ENCODE measurements at places on chromosomes 1 and 21. TPM values are rescaled to one million over a fixed set of nuclear protein-coding genes. Genes with fewer than 3 reads are reported as not detected.

The MAP3K21 gene
- total RNA-seq = 0.13 TPM

- no peak for DNase-seq
- H3K4me3 ChIP-seq = no peak overlapping the region
- no peak overlapping the region for H3K27ac ChIP-seq
- no peaks in the 10 kb centered on the region for H3K27me3 ChIP-seq
- no peaks in the 10 kb centered on the region for H3K4me1 ChIP-seq
Observed at GRCh38 chr1:111227851-111228747, 586 bp downstream of the CHI3L2 start.

- H3K4me1 ChIP-seq = no peaks in the 10 kb centered on the region
- DNase-seq = no peak
- no peaks in the 10 kb centered on the region for H3K36me3 ChIP-seq
- no peak overlapping the region for H3K4me3 ChIP-seq
Observed at GRCh38 chr1:222187566-222188332, 360.2 kb downstream of the HHIPL2 start.

DNA sequence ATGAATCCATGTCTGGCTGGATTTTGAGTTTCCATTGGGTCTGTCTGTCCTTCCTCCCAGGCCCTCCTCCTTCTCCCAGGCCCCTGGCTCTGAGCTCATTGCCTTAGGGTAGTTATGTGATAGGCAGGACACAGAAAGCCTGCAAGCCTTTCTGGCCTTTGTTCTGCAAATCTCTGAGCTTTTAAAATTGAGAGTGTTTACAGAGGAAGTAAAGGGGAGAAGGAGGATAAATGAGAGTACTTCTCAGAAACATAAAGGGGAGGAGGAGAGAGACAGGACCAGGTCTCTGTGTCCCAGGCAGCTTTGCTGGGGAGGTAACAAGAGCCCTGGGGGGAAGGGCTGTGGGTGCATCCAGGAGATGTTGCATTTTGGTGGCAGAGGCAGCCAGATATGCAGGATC, 126.7 kb downstream of the FOXD2 start:
- peaks cover 41% of the 10 kb centered on the region for H3K4me1 ChIP-seq
- H3K27me3 ChIP-seq = no peaks in the 10 kb centered on the region
- no peaks in the 10 kb centered on the region for H3K36me3 ChIP-seq
- H3K4me3 ChIP-seq = no peak overlapping the region
- H3K27ac ChIP-seq = no peak overlapping the region
- no peak for DNase-seq

- H3K27me3 ChIP-seq = peaks cover 2% of the 10 kb centered on the region
- H3K4me1 ChIP-seq = no peaks in the 10 kb centered on the region
- H3K36me3 ChIP-seq = no peaks in the 10 kb centered on the region
- H3K27ac ChIP-seq = no peak overlapping the region
- no peak overlapping the region for H3K4me3 ChIP-seq
Observed at GRCh38 chr1:30418061-30418938, 305.1 kb downstream of the MATN1 start.

DNA sequence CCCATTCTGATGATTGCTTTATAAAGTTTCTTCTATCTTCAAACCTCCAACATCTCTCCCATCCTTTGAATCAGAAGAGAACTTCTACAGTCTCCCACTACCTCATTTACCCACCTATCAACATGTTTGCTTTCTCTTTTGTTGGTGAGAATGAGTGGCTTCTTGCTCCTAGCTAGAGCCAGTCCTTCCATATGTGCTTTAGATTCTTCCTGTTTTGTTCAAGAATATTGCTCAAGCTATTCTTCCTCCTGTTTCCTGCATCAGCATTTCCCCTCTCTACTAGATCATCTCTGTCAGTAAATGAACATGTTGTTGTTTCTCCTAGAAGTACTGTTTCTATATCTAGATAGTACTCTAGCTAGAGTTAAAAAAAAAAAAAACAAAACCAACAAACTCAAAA, 6.3 kb downstream of the ATF6 start:
- H3K36me3 ChIP-seq = no peaks in the 10 kb centered on the region
- H3K27ac ChIP-seq = no peak overlapping the region
- no peak for DNase-seq
- H3K4me1 ChIP-seq = peaks cover 1% of the 10 kb centered on the region

GRCh38 chr1:182331387-182331786, 60.2 kb downstream of the GLUL start:
- no peak overlapping the region for H3K27ac ChIP-seq
- no peaks in the 10 kb centered on the region for H3K27me3 ChIP-seq
- no peak overlapping the region for H3K4me3 ChIP-seq
- no peaks in the 10 kb centered on the region for H3K4me1 ChIP-seq
- no peaks in the 10 kb centered on the region for H3K36me3 ChIP-seq

- no peak overlapping the region for H3K27ac ChIP-seq
- H3K27me3 ChIP-seq = no peaks in the 10 kb centered on the region
Observed at GRCh38 chr1:67710417-67710816, 25.4 kb downstream of the GADD45A start.

DNA sequence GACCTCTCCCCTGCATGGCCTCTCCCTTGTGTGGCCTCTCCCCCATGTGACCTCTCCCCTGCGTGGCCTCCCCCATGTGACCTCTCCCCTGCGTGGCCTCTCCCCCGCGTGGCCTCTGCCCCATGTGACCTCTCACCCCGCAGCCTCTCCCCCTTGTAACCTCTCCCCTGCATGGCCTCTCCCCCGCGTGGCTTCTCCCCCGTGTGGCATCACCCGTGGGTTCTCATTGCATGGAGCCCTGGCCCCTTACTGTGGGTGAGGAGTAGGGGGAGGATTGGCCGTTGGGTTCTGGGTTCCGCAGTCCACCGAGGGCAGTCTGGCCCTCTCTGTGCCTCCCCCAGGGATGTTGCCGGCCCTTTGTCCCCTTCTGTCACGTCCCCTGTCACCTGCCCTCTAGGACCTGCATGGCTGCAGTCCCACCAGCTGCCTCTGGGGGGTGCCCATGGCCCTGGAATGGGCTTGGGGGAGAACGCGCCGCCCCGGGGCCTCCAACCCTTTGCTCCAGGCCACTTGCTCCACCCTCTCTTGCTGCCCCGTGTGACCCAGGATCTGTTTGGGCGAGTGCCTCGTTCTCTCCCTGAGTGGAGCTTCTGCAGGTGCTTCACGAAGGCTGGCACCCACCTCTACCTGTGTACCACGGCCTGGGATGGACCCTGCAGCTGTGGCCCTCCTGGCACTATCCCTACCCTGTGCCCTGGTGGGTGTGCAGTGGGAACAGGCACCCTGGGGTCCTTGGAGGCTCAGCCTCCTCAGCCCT, 21.3 kb downstream of the RRP1 start:
- no peak overlapping the region for H3K27ac ChIP-seq
- peaks cover 13% of the 10 kb centered on the region for H3K36me3 ChIP-seq
- peak; percentile 77 for DNase-seq
- H3K4me3 ChIP-seq = no peak overlapping the region

The SPRR1B gene
- not detected for total RNA-seq

- DNase-seq = no peak
- H3K27ac ChIP-seq = peak overlapping the region; percentile 58
- H3K36me3 ChIP-seq = no peaks in the 10 kb centered on the region
Observed at GRCh38 chr1:209072481-209072880, 511.0 kb upstream of the CAMK1G start.

The EDN2 gene
- total RNA-seq = 3.0 TPM

- H3K36me3 ChIP-seq = no peaks in the 10 kb centered on the region
- H3K27ac ChIP-seq = no peak overlapping the region
- no peaks in the 10 kb centered on the region for H3K4me1 ChIP-seq
Observed at GRCh38 chr1:225319871-225320270, 108.0 kb downstream of the LBR start.

GRCh38 chr1:50060279-50060678, 36.5 kb upstream of the AGBL4 start:
- no peak overlapping the region for H3K4me3 ChIP-seq
- H3K27me3 ChIP-seq = no peaks in the 10 kb centered on the region
- no peaks in the 10 kb centered on the region for H3K4me1 ChIP-seq
- DNase-seq = no peak

The LCE3E gene
- total RNA-seq = not detected

DNA sequence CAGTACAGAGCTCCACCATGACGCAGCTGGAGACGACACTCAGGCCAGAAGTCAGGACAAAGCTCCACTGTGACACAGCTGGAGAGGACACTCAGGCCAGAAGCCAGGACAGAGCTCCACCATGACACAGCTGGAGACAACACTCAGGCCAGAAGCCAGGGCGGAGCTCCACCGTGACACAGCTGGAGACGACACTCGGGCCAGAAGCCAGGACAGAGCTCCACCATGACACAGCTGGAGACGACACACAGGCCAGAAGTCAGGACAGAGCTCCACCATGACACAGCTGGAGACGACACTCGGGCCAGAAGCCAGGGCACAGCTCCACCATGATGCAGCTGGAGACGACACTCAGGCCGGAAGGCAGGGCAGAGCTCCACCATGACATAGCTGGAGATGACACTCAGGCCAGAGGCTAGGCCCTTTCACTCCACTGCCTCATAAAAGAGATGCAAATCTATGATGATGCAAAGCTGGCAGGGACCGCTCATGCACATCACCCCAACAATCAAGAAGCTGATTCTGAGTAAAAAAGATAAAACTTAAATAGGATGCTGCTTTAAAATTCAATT, 13.6 kb upstream of the OR2B11 start:
- H3K27ac ChIP-seq = no peak overlapping the region
- DNase-seq = no peak
- H3K4me3 ChIP-seq = no peak overlapping the region
- no peaks in the 10 kb centered on the region for H3K27me3 ChIP-seq

- no peaks in the 10 kb centered on the region for H3K4me1 ChIP-seq
- peaks cover 2% of the 10 kb centered on the region for H3K27me3 ChIP-seq
- no peak overlapping the region for H3K4me3 ChIP-seq
Observed at GRCh38 chr1:205382561-205382960, 25.8 kb upstream of the KLHDC8A start.

- H3K36me3 ChIP-seq = peaks cover 21% of the 10 kb centered on the region
- H3K4me3 ChIP-seq = no peak overlapping the region
- DNase-seq = no peak
- H3K27me3 ChIP-seq = peaks cover 33% of the 10 kb centered on the region
Observed at GRCh38 chr1:6180707-6181311, 688 bp upstream of the CHD5 start.

The CHI3L1 gene
- not detected for total RNA-seq

- H3K36me3 ChIP-seq = peaks cover 93% of the 10 kb centered on the region
- no peak overlapping the region for H3K4me3 ChIP-seq
- H3K27me3 ChIP-seq = no peaks in the 10 kb centered on the region
- peak overlapping the region; percentile 95 for H3K27ac ChIP-seq
Observed at GRCh38 chr1:151311589-151312331, 15.5 kb downstream of the PI4KB start.

The DCST1 gene
- not detected for total RNA-seq

DNA sequence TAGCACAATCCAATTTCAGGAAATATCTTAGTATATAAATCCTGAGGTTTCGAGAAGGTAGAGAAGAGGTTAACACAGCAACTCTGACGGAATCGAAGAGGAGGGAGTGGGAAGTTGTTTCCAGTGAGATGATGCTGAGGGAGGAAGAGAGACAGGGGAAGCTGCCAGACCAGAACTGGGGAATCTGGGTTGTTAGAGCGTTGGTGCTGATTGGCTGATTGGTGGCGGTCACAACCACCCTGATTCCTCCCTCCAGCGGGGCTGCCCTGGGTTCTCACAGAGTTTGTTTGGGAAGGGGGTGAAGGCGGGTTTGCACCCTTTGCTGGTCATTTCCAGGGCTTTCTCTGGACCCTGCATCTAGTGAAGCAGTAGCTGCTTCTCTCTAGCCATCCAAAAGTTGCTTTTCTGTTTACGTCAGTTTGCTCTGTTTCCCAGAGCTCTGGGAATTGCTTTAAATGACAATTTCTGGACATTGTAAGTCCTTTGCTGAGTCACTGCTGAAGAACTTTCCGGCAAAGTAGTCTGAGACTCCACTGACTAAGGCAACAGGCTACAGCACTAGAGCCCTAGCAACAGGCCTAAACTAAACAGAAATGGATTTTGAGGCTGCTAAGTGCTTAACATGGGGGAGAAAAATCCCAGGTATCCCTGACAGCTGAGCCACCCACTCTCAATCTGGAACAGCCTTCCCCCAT, 90.1 kb downstream of the TENT5C start:
- H3K4me3 ChIP-seq = no peak overlapping the region
- H3K27ac ChIP-seq = peak overlapping the region; percentile 90
- H3K27me3 ChIP-seq = no peaks in the 10 kb centered on the region
- peaks cover 19% of the 10 kb centered on the region for H3K4me1 ChIP-seq
- peak; percentile 78 for DNase-seq

The SYT14 gene
- total RNA-seq = 1.00 TPM

DNA sequence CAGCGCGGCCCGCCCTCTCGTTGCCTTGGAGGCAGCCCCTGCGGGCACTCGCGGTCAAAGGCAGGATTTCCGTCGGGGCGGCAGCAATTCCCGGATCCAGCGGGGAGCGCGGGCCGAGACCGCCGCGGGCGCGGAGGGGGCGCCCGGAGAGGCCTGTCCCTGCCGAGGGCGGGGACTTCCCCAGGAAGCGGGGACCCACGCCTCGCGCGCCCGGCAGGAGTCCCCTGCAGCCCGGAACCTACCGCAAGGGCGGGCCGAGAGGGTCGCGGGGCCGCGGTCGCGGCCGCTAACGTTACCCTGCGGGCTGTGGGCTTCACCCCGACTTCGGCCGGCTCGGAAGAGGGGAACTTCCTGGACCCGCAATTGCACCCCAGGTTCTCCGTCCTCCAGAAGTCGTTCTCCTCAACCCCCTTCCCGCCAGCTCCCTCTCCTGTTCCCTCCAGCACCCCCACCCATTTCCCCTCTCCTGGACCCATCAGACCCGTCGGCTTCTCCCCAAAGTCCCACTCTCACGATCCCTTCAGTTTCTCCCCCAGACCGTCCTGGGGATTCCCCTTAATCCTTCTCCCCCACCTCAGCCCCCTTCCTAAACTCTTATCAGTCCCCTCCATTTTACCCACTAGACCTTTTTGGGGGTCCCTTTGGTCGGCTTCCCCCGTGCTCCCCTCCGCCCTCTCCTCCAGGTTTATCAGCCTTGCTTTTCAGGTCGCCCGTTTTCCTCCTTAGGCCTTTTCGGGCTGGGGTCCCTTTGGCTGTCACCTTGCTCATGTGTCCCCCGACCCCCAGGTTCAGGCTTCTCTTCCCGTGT, 604 bp downstream of the FGR start:
- no peak overlapping the region for H3K27ac ChIP-seq
- no peaks in the 10 kb centered on the region for H3K36me3 ChIP-seq
- H3K4me3 ChIP-seq = no peak overlapping the region
- no peak for DNase-seq

- H3K27me3 ChIP-seq = no peaks in the 10 kb centered on the region
- no peaks in the 10 kb centered on the region for H3K36me3 ChIP-seq
- peaks cover 15% of the 10 kb centered on the region for H3K4me1 ChIP-seq
- DNase-seq = no peak
Observed at GRCh38 chr1:89959719-89960118, 35.2 kb upstream of the ZNF326 start.
